Amygdala (tissue), 56 donors: ENCODE measurements at places on chromosomes 13 and 19.

GRCh38 chr13:113187263-113187669 lies 21.2 kb downstream of the PCID2 start:
- no peak for DNase-seq

DNA sequence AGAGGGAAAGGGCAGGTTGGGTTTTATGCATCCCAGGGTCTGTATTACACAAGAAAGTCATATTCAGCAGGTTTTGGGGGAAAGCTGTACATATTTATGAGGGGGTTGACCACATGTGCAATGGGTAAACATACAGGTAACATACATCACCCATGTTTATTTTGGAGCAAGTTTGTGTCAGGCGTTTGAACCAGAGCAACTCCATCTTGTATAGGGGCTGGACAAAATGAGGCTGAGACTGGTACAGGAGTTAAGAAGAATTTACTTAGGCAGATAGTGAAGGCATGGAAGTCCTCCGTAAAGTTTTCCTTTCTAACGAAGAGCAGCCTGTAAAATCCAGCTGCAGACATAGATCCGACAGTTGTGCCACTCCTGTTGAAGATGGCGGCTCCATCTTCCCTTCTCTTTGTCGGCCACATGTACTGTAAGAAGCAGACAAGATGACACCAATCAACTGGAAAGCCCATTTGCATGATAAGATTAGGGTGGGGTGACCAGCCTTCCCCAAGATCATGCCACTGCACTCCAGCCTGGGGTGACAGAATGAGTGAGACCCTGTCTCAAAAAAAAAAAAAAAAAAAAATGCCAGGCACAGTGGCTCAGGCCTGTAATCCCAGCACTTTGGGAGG lies 4.7 kb upstream of the NUDT19 start:
- DNase-seq = no peak

DNA sequence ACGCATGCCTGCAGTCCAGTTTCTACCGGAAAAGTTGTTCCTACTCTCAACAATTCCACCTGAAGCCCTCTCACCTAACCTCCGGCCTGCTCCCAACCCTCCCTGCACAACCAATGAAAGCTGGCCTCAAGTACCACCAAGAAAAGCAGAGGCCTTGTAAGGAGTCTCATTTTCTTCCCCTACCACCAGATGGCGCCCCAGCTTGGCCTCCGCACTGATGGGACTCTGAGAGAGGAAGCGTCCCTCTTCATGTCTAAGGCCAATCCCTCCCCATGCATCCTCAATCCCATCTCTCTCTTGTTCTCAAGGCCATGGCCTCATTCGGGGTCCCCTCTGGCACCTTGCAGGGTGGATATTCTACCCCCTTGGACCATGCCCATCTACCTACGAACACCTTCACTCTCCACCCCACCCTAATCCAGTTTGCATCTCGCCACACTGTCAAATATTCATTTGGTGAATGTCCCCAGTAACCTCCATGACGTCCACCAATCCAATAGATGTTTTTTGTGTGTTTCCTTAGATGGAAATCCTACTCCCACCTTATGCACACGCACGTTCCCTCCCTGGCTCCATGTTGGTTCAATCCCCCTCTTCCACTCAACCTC lies 412.8 kb downstream of the ZNF536 start:
- peak; percentile 9 for DNase-seq

DNA sequence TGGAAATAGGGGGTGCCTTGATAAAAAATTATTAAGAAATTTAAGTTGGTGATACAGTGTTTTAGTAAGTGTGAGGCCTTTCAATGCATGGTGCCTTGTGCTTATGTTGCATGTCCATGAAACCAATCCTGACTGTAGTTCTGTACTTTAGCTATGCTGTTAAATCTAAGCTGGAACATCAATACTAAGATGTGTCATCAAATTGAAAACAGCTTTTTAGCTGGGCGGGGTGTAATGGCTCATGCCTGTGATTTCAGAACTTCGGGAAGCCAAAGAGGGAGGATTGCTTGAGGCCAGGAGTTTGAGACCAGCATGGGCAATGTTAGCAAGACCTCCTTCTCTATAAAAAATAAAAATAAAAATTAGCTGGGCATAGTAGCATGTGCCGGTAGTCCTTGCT lies 930.3 kb upstream of the PCDH9 start:
- no peak for DNase-seq

DNA sequence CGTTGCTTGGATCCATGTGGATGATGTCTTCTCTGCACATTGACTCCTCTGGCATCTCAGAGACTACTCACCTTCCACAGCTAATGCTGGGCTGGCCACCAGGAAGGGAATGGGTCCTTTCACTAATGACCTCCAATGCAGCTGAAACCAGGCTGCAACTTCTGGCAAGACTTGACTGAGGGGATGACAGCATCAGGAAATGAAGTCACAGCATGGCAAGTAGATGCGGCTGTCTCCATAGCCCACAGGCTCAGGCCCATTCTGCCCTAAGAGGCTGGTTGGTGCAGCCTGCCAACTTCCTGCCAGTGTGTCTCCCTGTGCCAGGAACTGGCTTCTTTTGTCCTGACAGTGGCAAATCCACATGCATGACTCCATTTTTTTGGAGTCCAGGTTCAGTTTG lies 467.3 kb downstream of the TSHZ3 start:
- DNase-seq = no peak

DNA sequence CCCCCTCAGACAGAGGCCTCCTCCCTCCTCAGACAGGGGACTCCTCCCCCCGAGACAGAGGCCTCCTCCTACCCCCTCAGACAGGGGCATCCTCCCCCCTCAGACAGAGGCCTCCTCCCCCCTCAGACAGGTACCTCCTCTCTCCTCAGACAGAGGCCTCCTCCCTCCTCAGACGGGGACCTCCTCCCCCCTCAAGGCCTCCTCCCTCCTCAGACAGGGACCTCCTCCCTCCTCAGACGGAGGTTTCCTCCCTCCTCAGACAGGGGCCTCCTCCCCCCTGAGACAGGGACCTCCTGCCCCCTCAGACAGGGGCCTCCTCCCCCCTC lies 13.9 kb downstream of the C3 start:
- DNase-seq = no peak

DNA sequence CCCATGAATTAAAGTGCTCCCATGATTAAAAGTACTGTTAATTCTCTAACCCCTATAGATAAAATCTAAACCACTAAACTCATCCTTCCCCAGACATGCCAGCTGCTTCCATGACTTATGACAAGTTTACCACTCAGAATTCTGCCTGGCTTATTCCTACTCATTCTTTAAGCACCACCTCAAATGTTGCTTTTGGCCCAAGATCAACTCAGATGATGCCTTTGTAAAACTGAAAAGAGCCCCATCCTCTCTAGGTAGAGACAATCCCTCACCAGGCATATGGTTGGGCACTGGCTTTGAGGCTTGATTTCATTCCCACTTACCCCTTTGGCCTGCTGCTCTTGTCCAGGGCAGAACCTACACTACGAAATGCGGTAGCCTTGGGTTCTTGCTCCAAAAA lies 250.0 kb downstream of the DNAJC15 start:
- no peak for DNase-seq

GRCh38 chr13:66219506-66219905 lies 1010.6 kb downstream of the PCDH9 start:
- DNase-seq = no peak

DNA sequence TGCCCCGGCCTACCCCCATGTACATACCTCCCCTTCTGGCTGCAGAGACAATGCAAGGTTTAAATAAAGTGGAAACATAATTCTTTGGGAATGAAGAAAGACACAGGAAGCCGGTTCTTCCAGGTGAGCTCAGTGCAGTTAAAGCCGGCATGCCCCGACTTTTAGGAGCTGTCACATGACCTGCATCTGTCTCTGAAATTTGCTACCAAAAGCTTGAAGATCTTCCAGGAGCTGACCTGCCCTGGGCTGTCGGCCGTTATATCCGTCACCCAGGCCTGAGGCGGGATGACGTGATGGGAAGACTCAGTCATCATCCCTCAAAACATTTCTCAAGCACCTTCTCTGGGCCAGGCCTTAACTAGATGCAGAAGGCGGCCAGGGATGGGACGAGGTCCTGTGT lies 10.3 kb downstream of the RAB8A start:
- DNase-seq = no peak

- DNase-seq = no peak
Observed at GRCh38 chr19:41997121-41997850, 3.3 kb upstream of the ATP1A3 start.

GRCh38 chr19:49475191-49475917 lies 1.3 kb downstream of the FLT3LG start:
- no peak for DNase-seq

DNA sequence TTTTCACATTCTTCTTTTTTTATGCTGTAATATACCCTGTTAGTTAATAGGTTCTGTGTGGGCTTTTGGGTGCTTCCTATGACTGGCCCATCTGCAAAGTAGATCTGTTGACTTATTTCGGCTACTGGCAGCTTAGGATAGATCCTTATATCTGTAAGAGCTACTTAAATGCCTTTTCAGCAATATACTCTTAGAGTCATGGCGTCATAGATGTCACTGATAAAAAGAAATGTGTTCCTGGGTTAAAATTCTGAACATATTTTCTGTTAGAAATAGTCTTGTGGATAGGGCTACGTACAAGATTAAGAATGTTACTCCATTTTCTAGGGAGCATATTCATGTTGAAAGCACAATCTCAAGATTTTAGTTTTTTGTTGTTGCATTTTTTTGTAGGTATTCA lies 4.7 kb downstream of the AKAP11 start:
- DNase-seq = no peak

DNA sequence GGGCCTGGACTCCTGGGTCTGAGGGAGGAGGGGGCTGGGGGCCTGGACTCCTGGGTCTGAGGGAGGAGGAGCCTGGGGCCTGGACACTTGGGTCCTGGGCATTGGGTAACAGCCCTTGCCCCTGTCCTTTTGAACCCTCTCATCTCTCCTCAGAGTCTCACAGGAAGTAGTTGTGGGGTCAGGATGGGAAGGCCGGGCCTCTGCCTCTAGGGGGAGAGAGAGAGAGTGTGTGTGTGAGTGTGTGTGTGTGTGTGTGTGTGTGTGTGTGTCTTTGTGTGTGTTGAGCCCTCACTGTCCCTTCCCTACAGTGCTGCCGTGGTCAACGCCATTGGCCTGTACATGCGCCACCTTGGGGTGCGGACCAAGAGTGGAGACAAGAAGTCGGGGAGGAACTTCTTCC lies 10.9 kb downstream of the ARHGEF1 start:
- no peak for DNase-seq

- peak; percentile 98 for DNase-seq
Observed at GRCh38 chr19:58326914-58327726, at the start of gene ZSCAN22. ZSCAN22 (plus strand) TSS chr19:58326994; CDS start chr19:58334803, 7,809 bp downstream.

- no peak for DNase-seq
Observed at GRCh38 chr13:102692491-102692826, 2.4 kb downstream of the METTL21C start.

DNA sequence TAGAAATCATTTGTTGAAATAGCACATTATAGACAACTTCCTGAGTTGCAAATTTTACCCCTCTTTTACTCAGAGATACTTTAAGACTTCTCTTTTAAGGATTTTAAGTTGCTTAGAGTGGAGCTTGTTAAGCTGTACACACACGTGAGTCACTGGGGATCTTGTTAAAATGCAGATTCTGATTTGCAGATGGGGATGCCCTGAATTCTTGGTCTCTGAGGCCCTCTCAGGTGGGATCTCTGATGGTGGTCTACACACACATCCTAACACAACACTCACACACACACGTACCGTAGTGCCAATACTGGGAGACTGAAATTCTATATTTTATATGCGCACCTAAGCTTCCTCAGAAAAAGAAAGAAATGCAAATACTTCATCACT lies 788.3 kb downstream of the UQCRFS1 start:
- no peak for DNase-seq

GRCh38 chr13:114315074-114315785 lies 927 bp downstream of the CHAMP1 start:
- no peak for DNase-seq

DNA sequence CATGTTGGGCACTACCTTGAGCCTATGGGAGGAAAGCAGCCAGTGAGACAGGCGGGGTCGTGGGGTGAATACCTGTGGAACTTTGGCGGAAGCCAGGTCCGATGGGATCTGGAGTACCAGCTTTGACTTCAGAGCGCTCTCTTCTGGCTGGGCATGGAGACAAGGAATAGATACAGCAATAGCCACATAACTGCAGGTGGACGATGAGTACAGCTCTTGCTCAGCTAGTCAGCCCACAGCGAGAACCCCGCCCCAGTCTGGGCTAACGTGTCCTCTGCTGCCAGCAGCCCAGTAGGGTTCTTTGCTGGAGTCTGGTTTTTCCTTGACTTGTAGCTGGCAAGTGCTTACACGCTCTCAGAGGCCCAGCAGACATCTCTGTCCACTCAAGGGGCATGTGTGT lies 83.4 kb downstream of the SIPA1L3 start:
- no peak for DNase-seq
